ENCODE measurements at places on chromosomes 11 and 22. TPM values are rescaled to one million over a fixed set of nuclear protein-coding genes. Genes with fewer than 3 reads are reported as not detected.

The TMEM225 gene
- not detected for total RNA-seq

The CLP1 gene
- total RNA-seq, result 6.3 TPM

The PAAF1 gene
- total RNA-seq, result 11.3 TPM

The TOMM22 gene
- total RNA-seq, result 60.9 TPM

The DYNC2H1 gene
- total RNA-seq, result 2.9 TPM

The NLRP6 gene
- total RNA-seq, result 0.11 TPM

The BBOX1 gene
- not detected for total RNA-seq

The IL17REL gene
- not detected for total RNA-seq

Measured in Right ventricle myocardium superior (tissue), 1 donor.